Stimulated activated CD8-positive, alpha-beta memory T cell treated with anti-CD3 and anti-CD28 coated beads, Interleukin-15, amount 100 ng/mL, for 1 hour (primary cell): ENCODE measurements at places on chromosomes 5 and 9.

DNA sequence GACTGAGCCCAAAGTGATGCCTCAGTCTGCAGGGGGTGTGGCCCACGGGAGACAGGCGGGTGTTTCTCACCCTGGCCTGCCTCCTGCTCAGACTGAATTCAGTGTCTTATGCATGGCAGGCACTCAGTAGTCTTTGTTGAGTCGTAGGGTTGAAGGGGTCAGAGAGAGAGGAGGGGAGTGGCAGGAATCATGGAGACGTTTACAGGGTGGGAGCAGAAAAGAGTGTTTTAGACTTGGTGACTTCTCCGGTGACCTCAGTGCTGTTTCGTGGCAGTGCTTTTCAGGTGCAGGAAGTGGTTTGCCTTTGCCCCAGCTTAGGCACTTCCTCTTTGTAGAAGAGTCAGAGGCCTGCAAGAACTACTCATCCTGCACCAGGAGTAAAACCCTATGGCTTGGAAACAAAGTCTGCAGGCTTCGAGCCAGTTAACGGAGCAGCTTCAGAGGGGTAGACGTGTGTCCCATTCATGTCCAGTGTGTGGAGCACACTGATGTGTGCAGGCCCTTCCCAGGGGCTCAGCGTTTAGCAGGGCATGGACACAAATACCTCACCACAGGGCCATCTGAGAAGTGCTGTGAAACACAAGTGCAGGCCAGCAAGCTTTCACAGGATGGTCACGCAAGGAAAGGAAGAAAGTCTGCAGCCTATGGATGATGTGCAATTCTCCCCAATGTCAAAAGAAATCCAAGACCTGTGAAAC is 24.5 kb upstream of the SEMA4D start:
- DNase-seq = peak; percentile 47

- DNase-seq = no peak
These were observed 252.9 kb upstream of the SLC24A2 start for GRCh38 chr9:20041697-20042081.

DNA sequence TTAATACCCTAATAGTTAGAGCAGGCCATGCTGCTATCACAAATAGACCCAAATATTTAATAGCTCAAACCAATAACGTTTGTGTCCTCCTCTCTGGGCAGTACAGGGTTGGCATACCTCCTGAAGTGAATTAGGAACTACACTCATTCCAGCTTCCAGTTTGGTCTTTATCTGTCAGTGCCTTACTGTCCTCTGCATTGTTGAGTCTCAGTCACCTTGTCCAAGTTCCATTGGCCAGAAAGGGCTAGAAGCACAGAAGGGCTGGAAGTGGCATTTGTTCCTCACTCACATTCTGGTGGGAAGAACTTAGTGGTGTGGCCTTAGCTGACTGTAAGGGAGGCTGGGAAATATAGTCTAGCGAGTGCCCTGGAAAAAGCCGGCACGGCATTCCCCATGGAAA is 11.2 kb downstream of the FXN start:
- no peak for DNase-seq

DNA sequence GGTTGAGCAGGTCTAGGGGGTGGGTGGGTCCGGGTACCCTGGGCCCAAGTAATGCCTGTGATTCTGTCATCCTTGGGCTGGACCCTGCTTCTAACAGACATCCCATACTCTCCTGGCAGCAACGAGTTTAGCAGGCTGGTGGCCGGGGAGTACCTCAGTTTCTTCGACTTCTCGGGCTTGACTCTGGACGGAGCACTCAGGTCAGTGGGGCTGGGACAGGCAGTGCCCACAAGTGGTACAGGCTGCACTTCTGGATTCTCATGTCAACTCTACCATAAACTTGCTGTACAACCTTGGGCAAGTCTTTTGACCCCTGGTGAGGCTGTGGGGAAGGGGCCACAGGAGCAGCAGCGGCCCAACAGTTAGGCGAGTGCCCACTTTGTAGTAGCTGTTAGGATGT is 21.8 kb downstream of the PSD2 start:
- DNase-seq = no peak

DNA sequence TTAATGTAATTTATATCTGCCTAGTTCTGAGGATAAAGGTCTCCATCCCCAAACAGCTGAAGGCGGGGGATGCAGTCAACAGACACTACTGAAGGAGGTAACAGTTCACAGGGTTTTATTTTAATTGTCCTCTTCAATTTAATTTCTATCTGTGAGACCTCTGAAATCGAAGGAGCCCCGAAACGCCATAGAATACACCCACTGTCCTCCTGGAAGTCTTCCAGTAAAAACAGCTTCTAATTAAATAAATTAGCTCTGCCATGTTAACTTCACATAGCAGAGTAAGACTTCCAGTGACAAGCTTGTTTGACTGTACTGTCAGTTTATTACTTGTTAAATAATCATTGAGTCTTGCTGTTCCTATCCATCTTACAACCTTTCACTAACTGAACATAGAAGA is 193.5 kb downstream of the SEC61B start:
- no peak for DNase-seq

GRCh38 chr9:109767814-109768213 is 12.2 kb upstream of the PALM2AKAP2 start:
- no peak for DNase-seq

DNA sequence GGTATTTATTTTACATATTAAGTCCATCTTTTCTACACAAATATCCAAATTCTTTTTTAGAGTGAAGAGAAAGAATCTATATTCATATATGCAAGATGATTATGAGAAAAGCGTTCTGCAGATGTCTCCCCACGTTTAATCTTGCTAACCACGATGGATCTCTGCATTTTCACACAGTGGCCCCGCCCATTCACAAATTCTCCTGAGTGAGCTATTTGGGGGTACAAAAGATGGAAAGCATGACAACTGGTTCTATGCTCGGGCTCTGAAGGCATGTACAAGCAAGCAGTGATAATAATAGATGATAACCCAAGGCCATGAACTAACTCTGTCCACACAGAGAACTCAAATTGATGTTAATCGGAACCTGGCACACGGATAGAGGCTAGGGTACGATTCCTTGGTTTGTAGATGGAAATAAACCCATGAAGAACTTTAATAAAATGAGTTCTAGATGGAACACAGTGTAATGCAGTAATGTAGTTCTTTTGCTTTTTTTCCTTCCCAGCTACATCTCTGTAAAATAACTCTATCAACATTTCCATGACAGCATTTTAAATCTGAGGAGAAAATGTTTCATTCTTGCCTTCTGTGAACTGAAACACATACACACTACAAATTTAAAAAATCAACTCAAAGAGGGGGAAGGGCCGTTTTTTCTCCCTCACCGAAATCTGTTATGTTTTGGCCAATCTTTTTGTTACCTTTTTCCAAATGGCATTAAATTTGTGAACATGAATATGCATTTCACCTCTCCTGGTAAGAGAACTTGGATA is 851.7 kb upstream of the DMAC1 start:
- DNase-seq = no peak

DNA sequence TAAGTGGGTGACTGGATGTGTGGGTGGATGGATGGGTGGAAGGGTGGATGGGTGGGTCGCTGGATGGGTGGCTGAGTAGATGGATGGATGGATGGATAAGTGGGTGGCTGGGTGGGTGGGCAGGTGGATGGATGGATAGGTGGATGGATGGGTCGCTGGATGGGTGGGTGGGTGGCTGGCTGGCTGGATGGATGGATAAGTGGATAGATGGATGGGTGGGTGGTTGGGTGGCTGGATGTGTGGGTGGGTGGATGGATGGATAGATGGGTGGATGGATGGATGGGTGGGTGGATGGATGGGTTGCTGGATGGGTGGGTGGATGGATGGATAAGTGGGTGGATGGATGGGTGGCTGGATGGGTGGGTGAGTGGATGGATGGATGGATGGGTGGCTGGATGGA is 27.3 kb upstream of the CEP72 start:
- DNase-seq = no peak

GRCh38 chr5:22892441-22892840 is 39.3 kb upstream of the CDH12 start:
- no peak for DNase-seq

DNA sequence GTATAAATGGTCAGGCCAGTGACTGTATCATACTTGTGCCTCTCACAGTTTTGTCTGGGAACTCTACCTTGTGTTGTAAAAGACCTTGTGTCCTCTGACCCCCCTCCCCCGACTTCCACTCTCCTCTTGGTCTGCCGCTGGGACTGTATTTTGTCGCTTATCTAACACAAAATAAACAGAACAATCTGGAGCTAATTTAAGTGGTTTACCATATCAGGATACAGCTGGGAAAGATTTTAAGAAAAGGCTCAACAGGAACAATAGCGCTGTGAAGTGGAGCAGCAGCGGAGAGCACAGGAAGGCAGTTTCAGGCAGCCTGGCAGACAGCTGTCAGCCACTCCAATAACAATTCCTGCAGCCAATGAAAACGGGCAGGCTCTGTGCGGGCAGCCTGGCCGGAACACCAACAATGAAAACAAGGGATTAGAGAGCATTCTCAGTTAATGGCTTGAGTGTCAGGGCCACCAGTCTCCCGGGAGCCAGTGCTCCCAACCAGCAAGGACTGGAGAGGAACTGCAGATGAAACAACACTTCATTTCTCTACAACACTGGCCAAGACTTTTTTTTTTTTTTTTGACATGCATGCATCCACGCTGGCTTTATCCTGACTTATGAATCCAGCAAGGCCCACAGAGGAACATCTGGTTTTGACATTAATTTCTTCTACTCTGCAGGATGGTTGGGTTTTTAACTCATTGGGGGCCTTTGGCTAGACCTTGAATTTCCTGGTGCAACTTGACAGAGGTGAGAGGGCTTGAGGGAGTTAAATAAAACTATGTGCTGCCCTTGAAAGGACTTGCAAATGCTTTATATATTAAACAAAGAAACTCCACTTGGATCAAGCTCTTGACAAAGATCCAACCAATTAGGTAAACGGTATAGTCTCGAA is 76.7 kb downstream of the ARSB start:
- DNase-seq = no peak

DNA sequence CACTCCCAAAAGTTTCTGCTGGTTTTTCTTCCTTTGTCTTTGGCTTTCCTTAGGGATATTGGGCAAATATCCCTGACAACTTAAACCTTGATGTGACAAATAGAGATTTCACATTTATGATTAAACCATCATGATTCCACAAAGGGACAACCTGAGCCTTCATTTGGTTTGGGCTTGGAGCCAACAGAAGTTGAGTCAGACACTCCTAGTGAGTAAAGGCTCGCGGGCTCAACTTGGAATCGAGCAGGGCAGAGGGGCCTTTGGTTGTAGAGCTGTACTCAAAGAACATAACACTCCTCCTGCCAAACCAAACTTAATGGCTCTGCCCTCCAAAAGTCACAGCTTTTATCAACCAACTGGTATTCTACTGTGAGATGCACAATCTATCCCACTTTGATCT is 290.2 kb upstream of the MAP3K1 start:
- DNase-seq = no peak

- no peak for DNase-seq
These were observed 37.3 kb downstream of the MED27 start for GRCh38 chr9:132042324-132042723.

- DNase-seq = no peak
These were observed 43.8 kb upstream of the CDK20 start for GRCh38 chr9:88018101-88018500.

GRCh38 chr9:30584559-30584958 is 1799.9 kb upstream of the ACO1 start:
- no peak for DNase-seq

GRCh38 chr9:35489313-35490154 is at the start of gene RUSC2:
TSS of gene RUSC2 (plus strand) at chr9:35490111. CDS start at chr9:35546522, 56,411 bp downstream.
- no peak for DNase-seq

DNA sequence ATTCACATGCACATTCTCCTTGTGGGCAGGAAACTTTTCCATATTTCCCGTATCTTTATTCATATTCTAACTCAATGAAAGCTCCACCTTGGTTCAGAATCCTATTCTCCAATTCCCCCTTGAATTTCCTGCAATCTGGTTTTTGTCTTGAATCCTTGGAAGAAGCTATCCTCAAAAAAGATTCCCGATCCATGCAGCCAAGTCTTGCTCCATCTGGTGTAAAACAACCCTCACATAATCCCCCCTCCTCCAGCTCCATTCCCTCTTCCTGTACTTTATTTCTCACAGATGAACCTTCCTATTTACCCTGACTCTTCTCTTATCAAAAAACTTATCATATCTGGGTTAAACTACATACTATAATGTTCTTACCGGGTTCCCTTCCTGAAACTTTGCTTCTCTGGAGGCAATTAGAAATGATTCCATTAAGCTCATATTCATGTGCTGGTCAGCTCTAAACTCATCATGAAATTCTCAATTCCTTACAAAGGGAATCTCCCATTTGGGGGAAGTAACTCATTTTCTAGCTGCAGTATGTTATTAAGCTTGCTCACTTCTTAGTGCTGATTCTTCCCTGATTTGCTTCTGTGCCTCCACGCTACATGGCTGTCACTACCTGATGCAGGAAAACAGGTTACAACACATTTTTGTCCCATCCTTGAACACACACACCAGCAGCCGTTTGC is 81.7 kb downstream of the GNAQ start:
- no peak for DNase-seq
